ENCODE measurements at places on chromosomes 6 and 20.

DNA sequence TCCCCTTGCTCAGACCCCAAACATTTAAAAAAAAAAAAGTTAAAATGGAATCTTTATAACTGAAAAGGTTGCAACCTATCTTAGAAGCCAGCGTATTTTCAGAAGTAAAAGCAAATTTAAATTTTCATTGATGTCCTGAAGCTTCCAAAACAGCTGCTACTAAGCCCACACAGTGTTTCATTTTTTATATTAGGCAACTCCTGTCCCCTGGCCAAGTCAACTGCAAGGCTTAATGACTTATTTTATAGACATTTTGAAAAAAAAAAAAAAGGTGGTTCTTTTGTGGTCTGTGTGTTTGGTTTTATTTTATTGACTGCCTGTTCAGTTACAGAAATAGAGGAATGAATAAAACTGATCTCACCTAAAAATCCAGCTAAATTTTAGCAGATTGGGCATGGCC, 13.0 kb downstream of the CFAP61 start:
- DNase-seq = no peak

- no peak for DNase-seq
Measured at GRCh38 chr6:47383360-47383759, 73.7 kb upstream of the TNFRSF21 start.

GRCh38 chr6:2448826-2449571, 203.6 kb upstream of the GMDS start:
- peak; percentile 85 for DNase-seq

DNA sequence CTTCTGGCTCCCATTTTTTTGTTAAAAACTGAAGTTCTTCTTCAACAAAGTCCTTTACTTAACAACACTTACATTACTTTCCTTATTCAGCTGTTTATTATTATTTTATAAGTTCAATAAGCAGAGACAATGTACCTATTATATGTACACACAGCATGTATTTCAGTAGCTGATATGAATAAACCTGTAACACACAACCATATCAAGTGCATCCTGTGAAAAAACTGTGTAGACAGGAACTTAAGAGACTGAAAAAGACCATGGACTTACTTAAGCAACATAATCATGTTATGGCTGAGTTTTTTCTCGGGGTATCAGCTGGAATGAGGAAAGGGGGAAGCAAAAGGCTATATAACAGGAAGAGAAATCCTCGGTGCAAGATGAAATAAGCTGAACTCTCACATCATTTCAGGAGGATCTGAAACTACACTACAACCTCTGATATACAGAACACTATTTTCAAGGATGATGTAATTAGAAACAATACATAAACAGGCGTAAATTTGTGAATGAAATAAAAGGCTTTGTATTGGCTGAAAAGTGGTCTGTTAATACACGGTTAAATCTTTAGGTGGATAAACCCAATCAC, 70.9 kb downstream of the REV3L start:
- DNase-seq = no peak

GRCh38 chr20:41733151-41733550, 115.0 kb upstream of the CHD6 start:
- no peak for DNase-seq

DNA sequence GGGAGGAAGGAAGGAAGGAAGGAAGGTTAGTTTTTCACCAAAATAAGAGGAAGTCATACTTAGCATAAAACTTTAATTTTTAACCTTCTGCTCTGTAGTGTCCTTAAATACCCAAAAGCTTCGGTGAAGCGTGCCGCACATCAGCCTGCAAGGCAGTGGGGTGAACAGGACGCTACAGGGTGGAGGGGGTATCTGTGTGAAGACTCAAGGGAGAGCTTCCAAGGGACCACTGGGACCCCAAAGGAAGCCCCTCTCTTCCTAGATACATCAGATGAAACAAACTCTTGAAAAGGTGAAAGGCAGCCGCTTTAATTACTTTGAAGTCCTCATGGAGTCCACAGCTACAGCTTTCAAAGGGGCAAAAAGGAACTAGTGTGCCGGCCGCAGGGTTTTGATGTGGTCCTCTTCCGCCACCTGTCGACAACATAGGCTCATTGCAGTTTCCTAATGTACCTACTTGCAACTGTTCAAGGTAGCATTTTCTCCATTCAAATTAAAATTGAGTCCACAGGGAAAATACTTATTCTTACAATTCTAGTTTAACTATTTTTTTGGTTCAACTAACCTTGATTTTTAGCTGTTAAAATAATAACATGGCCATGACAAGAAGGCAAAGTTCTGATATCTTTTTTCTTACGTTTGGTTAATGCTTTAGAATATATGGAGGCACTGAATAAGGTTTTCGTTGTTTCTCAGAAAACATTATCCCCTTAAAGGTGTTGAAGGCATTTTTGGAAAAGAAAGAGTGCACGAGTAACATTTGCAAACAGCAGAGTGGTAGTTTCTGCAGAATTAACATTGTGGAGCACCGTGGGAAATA, 135.0 kb upstream of the RIPOR2 start:
- DNase-seq = peak; percentile 74

- no peak for DNase-seq
Measured at GRCh38 chr6:115945306-115945705, 115.4 kb downstream of the FRK start.

GRCh38 chr20:44336725-44337380, at the start of gene R3HDML:
R3HDML (plus strand) TSS chr20:44337043; CDS start chr20:44337158, 115 bp downstream.
- DNase-seq = no peak

- no peak for DNase-seq
Measured at GRCh38 chr6:114389111-114389510, 46.3 kb upstream of the HS3ST5 start.

DNA sequence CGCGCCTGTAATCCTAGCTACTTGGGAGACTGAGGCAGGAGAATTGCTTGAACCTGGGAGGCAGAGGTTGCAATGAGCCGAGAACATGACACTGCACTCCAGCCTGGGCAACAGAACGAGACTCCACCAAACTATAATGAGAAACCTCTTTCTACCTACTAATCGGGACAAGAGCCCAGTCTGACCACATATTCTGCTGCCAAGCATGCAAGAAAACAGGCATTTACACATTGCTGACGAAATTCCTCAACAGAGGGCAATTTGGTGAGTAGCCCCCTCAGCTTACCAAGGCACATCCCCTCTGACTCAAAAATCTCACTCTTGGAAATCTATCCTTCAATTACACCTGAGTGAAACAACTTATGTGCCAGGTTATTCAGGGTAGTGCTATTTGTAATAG, 81.2 kb downstream of the SLC23A2 start:
- no peak for DNase-seq

DNA sequence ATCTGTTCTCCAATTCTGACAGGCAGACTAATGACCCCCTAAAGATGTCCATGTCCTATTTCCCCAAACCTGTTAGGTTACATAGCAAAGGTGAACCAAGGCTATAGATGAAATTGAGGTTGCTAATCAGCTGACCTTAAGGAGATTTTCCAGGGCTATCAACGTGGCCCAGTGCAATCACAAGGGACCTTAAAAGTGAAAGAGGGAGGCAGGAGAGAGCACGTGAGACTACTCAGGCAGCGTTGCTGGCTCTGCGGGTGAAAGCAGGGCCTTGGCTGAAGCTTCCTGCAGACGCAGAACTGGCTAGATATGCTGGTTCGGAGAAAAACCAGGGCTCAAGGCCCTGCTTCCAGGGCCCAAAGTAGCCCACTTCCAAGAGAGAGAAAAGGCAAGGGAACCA, 78.7 kb downstream of the NCOA7 start:
- DNase-seq = no peak

- DNase-seq = peak; percentile 90
Measured at GRCh38 chr6:43170417-43170930, 595 bp upstream of the SRF start.

All from AG08395 (cell line).